ENCODE measurements at places on chromosomes 1 and 21.

DNA sequence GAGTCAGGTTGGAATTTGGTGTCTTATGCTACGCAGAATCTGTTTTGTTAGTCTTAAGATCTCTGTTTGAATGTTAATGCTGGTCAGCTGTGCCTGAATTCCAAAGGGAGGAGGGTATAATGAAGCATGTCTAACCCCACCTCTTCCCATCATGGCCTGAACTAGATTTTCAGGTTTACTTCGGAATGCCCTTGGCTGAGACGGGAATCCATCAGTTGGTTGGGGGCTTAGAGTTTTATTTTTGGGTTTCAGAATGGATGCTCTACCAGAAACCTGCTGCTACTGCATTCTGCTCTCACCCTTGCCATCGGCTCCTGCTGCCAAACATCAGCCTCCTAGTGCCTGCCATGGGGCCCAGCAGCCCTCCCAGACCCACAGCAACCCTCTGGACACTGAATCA lies 24.1 kb upstream of the ETV3 start:
- DNase-seq, result no peak

DNA sequence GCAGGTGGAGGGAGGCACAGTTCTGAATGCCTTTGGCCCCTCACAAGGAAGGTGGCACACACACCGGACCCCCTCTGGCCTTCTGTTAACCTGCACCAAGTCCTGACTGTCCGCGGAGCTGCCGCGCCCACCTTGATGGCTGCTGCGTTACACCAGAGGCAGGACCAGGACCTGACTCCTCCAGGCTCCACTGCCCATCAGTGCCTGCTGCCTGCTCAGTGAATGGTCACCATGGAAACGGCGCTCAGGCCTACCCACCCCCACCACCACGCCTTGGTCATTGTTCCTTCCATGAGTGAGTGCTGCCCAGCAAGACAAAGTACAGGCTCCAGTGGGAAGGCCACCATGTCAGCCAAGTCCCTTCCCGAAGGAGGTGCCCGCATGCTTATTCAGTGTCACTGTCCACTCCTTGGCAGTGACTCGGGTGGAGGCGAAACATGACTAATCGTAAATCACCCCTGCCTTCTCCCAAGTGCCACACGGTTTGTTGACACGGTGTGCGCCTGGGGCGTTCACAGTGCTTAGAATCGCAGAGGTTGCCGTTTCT lies 57.3 kb downstream of the SLC37A1 start:
- DNase-seq, result peak; percentile 53

DNA sequence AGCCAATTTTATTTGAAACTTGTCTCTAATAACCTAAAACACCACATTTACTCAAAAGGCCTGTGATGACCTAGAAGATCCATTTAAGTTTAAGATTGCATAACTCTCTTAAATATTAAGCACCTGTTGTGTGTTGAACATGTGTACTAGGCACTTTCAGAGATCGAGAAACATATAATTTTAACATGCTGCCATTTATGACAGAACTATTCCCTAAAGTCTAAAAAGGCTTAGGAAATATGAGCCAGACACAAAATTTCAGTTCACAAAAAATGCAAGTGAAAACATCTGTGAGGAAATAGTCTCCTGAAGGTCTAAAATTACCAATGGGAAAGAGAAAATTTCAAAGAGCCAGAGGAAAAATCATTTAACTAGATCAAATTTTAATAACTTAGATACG lies 37.7 kb downstream of the CEP170 start:
- DNase-seq, result no peak

GRCh38 chr1:39483276-39483675 lies 8.2 kb upstream of the BMP8A start:
- no peak for DNase-seq

DNA sequence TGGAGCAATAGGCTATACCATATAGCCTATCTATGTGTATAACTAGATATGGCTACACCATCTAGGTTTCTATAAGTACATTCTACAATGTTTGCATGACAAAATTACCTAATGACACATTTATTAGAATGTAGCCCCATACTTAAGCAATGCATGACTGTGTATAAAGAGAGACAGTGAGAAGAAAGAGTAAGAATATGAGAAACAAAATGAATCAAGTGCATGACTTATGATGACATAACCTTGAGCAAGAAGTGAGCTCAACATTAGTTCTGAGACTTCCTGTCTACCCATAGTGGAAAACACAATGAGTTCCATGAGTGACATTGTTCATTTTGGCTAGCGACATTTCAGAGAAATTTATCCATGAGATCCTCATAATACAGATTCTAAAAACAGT lies 10.1 kb downstream of the SLC44A5 start:
- DNase-seq, result no peak

DNA sequence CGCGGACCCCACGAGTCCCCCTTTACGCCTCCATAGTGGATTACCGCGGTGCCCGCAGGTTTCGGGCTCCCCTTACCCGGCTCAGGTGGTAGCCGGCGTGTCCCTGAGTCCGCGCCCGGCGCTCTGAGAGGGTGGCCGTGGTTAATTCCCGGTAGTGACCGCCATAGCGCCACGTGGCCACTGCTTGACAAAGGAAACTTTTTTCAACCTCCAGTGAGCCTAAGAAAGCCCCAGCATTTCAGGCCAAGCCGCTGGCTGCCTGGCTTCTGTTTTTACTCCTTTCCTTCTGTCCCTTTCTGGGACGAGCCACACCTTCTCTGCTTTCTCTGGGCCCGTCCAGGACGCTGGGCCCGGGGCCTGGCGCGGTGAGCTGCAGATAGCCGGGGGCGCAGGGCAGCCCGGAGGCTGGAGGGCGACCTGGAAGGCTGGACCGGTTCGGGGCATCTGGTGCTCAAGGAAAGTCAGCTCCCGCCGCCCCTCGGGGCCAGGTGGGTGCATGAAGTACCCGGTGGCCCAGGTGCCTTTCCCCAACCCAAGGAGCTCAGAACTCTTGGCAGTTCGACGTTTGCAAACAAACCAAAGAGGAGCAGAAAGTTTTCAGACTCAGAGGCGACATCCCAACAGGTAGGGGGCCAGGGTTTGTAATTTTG lies 540 bp upstream of the C1orf198 start:
- DNase-seq, result peak; percentile 69

- DNase-seq, result no peak
These were observed 30.4 kb downstream of the SLC30A10 start for GRCh38 chr1:219897914-219898313.

GRCh38 chr21:39048064-39048463 lies 135.2 kb downstream of the PSMG1 start:
- no peak for DNase-seq

DNA sequence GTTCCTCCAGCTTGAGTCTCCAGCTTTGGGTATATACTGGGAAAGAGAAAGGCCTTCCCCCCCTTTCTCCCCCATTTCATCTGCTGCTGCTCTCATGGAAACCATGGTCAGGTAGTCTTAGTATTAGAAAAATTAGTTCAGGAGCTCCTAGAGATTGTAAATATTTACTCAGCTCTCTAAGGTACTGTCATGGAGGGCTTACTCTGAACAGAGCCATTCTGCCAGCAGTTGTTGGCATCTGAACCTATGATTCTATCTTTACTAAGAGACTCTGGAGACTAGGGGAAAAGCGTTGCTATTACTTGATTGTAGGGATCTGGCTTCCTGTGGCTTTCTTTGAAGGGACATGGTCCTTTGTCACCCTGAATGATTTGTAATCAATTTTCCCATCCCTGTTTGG lies 6.1 kb downstream of the INTS3 start:
- no peak for DNase-seq

GRCh38 chr1:213041443-213041842 lies 9.6 kb upstream of the RPS6KC1 start:
- DNase-seq, result no peak

GRCh38 chr1:99385852-99386251 lies 121.6 kb downstream of the PLPPR4 start:
- DNase-seq, result no peak

DNA sequence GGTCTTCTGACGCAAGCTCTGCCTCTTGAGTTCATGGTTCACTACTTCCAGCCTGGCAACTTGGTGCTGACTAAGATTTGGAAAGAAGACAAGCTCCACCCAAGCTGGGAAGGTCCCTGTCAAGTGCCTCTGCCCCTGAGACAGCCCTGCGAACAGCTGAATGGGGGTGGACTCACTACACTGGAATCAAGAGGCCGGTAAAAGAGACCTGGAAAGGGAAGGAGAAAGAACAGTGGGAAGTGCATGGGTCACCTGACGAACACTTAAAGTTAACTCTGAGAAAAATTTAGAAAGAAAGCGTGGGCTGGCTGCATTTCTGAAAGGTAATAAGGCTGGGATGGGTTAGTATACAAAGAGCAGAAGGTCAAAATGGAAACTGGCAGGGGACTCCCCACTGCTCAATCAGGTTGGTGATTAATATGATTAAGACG lies 26.1 kb upstream of the ZNF496 start:
- DNase-seq, result no peak

DNA sequence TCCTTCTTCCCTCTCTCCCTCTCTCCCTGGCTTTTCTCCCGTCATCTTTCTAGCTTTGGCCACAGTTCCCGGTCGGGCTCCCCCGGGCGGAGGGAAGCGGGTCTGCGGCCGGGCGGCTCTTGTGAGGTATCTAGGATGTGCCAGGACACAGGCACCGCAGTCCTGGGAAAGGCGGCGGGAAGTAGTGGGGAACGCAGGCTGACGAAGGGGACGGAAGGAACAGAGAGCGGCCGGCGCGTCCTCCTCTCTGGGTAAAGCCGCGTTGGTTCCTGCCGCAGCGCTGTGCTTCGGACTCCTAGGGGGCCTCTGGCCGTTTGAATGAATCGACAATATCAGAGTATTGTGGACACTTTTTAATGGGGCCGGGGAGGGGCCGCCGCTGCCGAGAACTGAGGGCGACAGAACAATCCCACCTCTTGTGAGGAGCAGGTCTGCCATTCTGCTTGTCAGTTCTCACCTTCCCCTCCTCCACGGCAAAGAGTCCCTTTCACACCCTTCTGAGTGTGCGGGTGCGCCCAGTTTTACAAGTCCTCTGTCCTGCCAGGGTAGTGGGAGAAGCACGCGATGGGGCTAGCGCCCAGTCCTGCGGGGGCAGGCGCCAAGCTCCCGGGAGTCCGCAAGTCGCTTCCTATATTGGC lies 1.2 kb upstream of the LHX9 start:
- peak; percentile 74 for DNase-seq

DNA sequence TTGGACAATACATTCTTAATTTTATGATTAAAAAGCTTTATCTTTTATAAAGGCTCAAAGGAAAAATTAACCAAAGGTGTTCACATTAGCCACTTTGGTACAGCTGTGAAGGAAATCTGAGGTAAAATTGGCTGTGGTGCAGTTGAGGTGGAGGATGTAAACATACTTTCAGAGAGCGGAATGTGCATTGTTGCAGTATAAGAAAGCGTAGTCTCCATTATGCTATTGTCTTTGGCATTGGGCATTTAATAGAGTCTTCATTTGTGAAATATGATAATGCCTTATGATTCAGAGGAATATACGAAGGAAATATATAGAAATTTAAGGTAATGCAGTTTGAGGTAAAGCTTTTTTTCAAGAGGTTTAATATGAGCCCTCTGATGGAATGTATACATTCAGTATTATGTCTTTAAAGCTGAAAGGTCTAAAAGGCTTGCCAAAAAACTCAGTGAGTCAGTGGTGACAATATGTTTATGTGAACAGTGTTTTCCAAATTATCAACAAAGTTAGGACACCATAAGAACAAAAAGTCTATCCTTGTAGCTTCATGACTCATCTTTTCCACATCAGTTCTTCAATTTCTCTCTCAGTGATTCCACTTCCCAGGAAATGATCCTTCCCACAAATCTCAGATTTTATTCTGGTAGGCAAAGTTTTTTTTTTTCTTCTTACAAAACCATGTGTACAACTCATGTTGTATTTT lies 26.9 kb upstream of the DDR2 start:
- peak; percentile 86 for DNase-seq

DNA sequence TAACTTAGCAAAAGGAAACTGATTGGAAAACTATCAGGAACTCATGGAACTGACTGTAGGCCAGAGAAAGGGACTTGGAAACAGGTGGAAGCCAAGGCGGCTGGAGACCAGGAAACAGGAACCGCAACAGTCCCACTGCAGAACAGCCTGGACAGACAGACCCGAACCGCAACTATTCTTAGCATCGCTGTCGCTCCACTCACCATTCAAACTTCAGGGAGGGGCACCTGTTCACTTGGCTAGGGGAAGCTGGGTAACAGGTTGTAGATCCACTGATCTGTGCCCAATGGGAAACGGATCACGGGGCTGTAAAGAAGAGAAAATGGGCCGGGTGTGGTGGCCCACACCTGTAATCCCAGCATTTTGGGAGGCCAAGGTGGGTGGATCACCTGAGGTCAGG lies 61.9 kb downstream of the CLSTN1 start:
- DNase-seq, result no peak

DNA sequence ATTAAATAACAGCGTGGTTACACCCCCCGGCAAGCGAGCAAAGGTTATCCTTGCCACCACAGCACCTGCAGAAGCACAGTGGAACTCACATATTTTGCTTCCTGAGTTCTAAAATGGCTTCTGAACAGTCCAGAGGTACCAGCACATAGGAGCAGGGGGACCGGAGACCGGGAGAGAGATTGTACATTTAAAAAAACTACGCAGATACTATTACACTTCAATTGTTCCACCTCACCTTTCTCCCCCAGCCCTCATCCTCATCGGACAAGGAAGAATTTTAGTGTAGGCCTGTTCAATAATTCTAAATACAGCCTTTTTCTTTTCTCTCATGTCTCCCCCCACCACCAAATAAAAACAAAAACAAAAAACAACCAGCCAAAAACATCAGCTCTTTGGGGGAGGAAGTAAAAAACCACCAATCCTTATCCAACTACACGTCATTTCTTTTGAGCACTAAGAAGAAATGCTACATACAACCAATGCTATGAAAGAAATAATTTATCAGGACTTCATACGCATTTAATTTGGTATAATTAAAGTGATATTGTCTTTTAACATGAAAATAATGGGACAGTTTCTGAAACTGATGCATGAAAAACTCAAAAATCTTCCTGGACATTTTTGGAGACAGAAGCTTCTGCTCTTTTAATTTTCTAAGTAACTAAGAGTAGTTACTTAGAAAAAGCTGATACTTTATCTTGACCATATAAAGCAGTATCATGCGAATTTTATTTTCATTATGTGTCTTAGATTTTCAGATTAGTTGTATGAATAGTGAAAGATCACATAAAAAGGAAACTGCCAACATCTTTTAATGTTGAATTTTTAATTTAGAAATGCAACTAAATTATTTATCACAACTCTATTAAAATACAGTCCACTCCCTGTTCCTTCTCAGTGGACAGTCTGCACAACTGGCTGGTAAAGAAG lies 9.1 kb downstream of the CDKN2C start:
- peak; percentile 86 for DNase-seq

DNA sequence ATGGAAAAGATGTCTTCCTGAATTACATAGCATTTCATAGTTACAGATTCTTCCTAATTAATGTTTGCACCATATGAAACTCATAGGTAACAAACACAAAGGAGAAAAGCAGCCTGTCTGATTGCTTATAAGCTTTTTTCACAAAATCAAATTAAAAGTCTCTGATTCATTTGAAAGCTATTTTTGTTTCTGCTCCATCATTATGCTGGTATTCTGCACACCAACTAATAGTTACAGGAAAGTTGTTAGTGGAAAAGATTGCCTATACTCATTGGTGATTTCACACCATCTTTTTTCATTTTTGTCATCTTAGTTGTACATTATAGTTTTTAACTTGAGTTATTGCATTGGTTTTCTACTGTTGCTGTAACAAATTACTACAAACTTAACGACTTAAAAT lies 70.0 kb downstream of the PRKAA2 start:
- DNase-seq, result no peak

- no peak for DNase-seq
These were observed 46.9 kb downstream of the HLX start for GRCh38 chr1:220926146-220926545.

- DNase-seq, result no peak
These were observed 26.3 kb downstream of the PRDX6 start for GRCh38 chr1:173503391-173503790.

- DNase-seq, result no peak
These were observed 260.8 kb downstream of the GPATCH2 start for GRCh38 chr1:217369996-217370551.

All from SJSA1 (cell line).